Stimulated activated CD4-positive, alpha-beta T cell treated with anti-CD3 and anti-CD28 coated beads, Interleukin-1b, Interleukin-23, amount 100 ng/mL, for 1 hour (primary cell): ENCODE measurements at places on chromosomes 12 and 14.

DNA sequence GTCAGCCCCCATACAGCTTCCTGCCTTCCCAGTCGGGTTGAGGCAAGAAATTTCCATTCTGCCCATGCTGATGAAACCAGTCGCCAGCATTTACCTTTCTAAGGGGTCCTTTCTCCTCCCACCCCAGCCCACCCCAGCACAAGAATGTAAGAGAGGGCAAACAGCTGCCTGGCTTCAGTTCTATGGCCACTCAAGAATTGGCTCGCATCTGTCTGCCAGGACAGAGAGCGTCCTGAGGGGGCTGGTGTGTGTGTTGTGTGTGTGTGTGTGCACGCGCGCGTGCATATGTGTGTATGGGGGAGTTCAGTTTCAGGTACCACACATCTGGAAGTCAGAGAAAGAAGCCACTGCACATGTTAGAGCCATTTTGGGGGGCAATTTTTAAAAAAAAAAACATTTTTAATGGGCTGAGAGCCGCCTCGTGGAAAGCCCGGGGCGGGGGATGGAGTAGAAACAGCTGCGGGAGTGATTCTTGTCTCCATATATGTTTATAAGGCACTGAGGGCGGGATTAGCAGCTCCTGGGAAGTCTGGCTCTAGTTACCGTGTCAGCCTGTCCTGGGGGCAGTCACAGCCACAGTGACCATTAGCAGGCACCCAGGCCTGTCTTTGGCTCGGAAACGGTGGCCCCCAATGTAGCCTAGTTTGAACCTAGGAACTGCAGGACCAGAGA lies at the start of gene WNT5B:
TSS of gene WNT5B (plus strand) at position 566 of the 672 bp plus-strand sequence. CDS start 2,124 bp downstream, outside the sequence.
- DNase-seq, result no peak

- no peak for DNase-seq
Measured at GRCh38 chr12:54407183-54407905, 11.7 kb downstream of the ITGA5 start.

DNA sequence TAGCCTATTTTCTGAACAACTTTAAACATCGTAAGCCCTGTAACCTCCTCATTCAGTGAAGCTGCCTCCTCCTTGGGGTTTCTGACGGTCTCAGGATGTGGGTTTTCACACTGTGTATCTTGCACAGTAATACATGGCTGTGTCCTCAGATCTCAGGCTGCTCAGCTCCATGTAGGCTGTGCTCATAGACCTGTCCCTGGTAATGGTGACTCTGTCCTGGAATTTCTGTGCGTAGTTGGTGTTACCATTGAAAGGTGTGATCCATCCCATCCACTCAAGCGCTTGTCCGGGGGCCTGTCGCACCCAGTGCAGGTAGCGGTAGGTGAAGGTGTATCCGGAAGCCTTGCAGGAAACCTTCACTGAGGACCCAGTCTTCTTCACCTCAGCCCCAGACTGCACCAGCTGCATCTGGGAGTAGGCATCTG lies 980.5 kb downstream of the TMEM121 start:
- DNase-seq, result no peak

GRCh38 chr14:100155049-100155621 lies 4.3 kb downstream of the DEGS2 start:
- no peak for DNase-seq

DNA sequence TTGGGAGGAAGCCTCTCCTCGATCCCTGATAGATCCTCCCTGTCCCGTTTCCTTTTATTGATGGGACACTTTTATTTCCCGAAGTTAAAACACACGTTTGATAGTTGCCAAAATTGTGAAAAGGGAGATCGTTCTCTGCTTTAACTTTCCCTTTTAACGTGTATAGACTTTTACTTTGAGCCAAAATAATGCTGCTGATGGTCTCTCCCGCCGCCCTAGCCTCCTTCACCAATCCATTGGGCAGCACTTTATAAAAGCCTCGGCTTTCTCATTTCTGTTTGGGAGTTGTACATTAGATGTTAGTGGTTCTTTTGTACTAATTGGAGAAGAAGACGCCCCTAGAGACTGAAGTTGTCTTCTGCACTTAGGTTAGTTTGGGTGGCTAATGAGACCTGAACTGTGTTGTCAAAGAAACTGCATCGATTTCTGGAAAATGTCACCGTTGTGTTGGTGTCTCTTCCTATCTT lies 1.4 kb downstream of the TMTC2 start:
- no peak for DNase-seq

GRCh38 chr12:95959107-95959506 lies 16.0 kb downstream of the AMDHD1 start:
- no peak for DNase-seq

- DNase-seq, result no peak
Measured at GRCh38 chr14:99179946-99180345, 92.1 kb downstream of the BCL11B start.

DNA sequence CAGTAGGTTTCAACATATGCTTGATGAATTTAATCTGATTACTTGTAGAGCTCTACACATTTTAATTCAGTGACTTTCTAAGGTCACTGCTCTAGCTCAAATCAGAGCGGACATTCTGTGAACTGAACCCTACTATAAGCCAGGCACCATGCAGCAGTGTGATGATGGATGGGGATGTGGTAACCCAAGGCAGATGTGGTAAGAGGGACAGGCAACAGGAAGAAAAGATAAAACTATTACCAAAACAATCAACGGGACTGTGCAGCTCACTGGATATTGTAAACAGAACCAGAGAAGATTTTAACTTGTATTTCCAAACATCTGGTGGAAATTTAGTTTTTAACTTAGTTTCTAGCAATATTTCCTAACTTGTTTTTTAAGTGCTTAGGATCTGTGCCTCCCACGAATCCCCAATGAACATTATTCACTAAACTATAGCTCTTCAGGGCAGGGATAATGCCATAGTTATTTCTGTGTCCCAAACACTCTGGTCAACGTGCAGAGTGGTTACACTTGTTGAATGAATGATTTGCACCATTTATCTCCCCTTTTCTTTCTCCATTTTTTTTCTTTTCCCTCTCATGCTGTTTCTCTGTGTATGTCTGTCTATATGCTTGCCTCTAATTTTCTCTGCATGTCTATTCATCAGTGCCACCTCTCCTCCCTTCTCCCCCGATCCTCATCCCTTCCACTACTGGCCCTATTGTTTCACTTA lies 3.0 kb downstream of the ERO1A start:
- no peak for DNase-seq

DNA sequence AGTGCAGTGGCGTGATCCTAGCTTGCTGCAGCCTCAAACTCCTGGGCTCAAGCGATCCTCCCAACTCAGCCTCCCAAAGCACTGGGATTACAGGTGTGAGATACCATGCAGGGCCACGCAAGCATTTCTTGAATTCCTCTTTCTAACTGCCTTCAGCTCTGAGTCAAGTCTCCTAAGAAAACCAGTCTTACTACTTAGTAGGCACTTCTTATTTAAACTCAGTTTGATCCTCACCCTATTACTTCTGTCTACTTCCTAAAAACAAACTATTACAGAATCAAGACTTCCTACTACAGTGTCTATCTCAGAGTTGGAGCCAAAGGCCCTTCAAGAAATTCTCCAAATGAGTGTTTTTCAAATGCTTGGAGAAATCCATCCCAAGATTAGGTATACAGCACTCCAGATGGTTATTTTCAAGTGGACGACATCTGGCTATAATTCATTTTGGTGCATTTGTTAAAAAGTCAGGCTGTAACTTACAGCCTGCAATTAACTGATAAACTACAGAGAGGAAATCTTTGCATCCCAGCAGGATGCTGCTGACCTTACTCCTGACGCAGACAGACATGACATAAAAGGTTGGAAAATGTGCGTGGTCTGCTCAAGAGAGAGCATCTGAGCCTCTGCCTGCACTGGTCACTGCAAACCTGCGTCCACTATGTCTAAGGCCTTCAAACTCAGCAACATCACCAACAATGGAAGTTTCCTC lies 34.7 kb downstream of the SSH1 start:
- DNase-seq, result no peak

DNA sequence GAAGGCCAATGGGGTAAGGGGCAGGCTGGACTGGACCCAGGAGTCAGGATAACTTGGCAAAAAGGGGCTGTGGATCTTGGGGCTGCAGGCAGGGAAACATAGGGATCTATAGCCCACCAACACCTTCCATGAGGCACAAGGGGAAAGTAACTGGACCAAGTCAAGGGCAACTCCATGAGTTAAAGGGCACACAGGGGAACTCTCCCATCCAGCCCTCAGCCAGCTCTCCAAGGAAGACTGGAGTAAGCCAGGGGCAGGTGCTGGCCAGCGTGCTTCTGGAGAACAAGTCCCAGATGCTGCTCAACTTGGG lies 31.3 kb upstream of the ZFP36L1 start:
- no peak for DNase-seq

GRCh38 chr14:106505366-106505765 lies 979.0 kb downstream of the TMEM121 start:
- no peak for DNase-seq

DNA sequence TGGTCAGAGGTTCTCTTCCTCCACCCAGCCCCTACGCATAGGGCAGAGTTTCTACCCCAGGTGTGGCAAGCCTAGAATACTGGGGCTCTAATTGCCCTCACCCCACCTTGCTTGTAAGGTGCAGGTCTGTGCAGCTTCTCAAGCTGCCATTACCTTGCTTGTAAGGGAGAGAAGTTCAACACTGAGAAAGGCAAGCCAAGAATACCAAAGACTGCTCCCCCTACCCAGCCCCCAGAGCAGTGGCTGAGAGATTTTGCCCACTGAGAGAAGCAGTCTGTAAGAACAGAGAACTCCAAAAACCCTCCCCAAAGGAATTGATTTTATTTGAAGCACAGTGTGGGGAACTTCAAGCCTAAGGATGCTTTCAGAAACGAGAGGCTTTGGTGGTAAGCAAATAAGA lies 63.1 kb downstream of the RASSF8 start:
- no peak for DNase-seq

DNA sequence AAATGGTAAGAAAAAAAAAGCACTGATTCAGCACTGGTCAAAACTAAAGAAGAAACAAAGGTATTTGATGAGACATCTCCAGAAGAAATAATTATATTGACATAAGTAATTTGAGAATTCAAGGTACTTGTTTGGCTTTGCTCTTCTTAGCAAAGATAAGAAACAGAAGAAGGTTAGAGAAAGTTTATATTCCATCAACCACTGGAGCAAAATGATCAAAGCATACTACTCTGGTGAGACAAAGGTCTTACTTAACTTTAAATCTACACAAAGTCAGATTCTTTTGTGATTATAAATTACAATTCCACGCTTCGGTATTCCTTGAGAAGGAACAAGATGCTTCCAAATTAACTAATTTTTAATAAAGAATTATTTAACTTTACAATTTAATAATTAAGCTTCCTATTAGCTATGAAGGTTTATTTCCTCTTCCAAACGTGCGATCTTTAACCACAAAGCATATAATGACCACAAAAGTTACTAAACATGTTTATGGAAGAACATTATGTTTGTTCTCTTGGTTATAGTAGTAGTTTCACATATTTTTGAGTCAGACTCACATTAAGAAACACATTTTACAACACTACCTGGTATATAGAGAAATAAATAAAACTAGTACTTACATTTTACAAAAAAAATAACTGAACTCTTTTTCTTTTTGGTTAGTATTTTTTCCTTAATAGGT lies 53.4 kb downstream of the METTL25 start:
- DNase-seq, result no peak

GRCh38 chr12:49092086-49092815 lies 2.4 kb downstream of the DHH start:
- DNase-seq, result no peak

DNA sequence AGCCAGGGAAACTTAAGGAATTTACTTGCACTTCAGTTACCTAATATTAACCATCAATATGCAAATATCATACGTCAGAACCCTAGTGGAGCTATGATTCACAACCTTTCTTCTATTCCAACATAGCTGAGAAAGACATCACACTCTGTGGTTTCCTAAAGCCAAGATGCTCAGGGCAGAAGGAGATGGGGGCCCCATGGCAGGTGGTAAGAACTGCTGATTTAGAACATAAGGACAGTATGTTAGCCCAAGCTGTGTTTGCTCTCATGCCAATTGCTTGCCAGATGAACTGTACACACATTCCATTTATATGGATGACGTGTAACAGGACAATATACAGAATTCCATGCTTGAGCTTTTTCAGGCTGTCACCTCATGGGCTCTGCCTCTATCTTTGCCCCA lies 34.6 kb downstream of the HECTD4 start:
- no peak for DNase-seq

DNA sequence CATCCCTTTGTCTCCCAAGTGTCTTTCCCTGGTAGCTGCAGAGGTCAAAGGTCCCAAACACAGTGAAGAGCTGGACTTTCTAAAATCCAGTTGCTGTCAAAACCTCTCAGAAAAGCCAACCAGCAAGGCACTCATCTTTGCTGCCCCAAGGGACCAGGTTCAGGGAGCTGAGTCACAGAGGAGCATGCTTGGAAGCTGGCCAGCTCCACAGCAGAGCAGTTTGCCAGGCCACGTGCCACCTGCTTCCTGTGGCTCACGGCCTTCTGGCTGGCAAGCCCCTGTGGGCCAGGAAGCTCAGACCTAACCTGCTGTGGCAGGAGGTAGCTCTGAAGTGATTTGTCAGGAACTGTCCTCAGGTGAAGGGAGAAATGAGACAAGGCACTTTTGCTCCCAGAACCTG lies 3.6 kb downstream of the ISCU start:
- no peak for DNase-seq

GRCh38 chr12:58306266-58307000 lies 365.1 kb downstream of the ATP23 start:
- DNase-seq, result no peak

GRCh38 chr12:132803888-132804287 lies 24.8 kb downstream of the GOLGA3 start:
- no peak for DNase-seq

DNA sequence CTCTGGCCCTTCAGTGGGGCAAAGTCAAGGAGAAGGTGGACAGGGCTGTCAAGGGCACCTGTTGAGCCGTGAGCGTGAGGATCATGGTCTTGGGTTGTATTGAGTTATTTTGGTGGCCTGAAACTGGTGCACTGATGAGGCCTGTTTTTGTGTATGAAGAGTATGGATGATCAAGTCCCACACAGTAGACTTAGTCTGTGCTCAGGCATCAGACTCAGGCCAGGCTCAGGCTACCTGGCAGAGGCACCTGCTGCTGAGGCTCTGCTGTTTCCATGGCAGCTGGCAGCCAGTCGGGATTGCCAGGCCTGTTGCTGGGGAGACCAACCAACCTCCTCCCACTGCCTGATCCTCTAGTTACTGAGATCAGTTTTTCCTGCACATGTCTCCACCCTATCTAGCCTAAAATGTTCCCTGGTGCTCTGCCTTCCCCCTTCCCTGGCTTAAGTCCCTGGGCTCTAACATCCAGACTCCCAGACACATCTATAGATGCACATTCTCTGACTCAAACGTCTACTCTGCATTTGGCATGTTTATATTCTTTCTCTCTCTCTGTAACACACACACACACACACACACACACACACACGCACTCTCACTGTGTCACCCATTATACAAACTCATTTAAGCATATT lies 5.1 kb downstream of the JPH4 start:
- DNase-seq, result no peak

- DNase-seq, result no peak
Measured at GRCh38 chr12:29741342-29742241, 42.1 kb downstream of the TMTC1 start.

DNA sequence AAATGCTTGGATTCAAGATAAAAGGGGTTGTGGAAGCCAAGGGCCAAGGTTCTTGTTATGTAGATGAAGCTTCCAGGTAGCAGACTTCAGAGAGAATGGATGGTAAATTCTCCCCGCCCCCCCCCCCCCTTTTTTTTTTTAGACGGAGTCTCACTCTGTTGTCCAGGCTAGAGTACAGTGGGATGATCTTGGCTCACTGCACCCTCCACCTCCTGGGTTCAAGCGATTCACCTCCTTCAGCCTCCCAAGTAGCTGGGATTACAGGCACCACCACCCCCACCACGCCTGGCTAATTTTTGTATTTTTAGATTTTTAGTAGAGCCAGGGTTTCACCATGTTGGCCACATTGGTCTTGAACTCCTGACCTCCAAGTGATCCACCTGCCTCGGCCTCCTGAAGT lies 4.1 kb downstream of the DGLUCY start:
- no peak for DNase-seq
